Stimulated activated CD8-positive, alpha-beta memory T cell treated with anti-CD3 and anti-CD28 coated beads, Interleukin-7, amount 100 ng/mL, for 1 hour (primary cell): ENCODE measurements at places on chromosomes 5 and 9.

DNA sequence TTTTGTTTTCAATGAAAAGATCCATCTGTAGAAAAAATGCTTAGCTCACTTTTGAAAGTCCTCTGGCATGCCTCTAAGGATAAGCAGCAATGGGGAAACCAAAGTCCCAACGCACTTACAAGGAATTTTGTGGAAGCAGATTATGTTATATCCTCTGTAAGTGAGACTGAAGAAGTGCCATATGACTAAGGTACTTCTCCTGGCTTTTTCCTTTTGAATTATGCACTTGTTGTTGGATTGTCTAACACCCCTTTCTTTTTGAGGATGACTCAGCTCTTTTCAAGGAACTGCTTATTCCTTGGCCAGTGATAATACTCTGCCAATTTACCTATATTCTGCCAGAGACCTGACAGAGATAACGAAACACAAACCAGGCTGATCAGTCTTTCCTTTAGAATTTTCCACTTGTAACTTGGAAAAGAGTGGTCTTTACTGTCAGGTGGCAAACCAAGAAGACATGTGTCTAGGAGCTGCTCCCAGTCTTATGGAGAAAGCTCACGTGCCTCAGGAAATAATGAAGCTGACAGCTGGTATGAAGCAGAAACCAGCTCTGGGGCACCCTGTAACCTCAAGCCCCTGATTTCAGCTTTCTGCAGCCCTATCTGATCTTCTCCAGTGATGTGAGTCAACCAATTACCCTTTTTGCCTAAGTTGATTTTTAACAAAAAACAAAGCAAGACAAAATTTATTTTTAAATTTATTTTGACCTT lies 290.8 kb upstream of the FBXL7 start:
- no peak for DNase-seq

DNA sequence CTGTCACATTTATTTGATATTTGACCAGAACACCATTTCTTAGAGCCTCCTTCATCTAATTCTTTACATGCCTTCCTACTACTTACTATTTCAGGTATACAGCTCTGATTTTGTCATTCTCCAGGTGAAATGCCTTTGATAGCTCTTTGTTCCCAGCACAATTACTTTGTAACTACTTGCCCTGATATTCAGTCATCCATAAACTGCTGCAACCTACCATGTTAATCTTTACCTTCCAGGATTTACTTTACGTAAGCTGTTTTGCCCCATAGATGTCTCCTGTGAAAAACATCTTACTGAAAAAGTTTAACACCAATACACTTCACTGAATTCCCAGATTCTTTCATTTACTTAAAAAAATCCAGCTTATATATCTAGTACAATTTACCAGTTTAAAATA lies 443.8 kb upstream of the CYLC2 start:
- DNase-seq, result no peak

- no peak for DNase-seq
These were observed 8.1 kb upstream of the PFDN1 start for GRCh38 chr5:140311011-140311467.

- no peak for DNase-seq
These were observed 23.2 kb downstream of the TTF1 start for GRCh38 chr9:132383462-132383883.

- DNase-seq, result no peak
These were observed 111.7 kb downstream of the NXNL2 start for GRCh38 chr9:88646539-88647300.

DNA sequence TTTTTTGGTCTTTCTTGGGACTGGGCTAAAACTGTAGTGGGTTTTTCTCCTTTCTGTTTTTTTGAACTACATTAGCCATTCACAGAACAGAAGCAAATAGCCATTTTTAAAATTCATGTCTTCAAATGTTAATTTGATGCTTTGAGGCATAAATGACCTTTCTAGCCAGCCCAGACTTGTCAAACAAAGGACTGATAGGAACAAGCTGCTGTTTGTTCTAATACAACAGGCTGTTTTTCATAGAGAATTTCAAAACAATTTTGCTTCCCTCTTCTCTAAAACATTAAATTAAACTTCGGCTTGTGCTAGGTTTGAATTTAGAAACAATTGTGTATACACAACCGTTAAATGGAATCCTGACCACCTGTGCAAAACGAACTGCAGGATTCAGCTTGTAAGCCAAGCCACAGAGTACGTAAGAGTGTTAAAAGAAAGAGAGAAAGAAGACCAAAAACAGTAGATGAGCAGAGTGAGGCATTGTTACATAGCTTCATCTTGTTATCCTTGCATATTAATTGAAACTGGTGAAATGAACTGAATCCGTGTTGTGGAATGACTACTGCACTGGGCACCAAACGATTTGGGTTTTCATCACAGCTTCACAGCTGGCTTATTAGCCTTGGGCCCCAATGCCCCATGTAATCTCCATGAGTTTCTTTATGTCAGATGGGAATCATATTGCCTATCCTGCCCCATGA lies 100.0 kb downstream of the ZSWIM6 start:
- no peak for DNase-seq

GRCh38 chr9:4228606-4229005 lies 71.3 kb downstream of the GLIS3 start:
- no peak for DNase-seq

GRCh38 chr9:89474939-89475338 lies 23.0 kb downstream of the SEMA4D start:
- no peak for DNase-seq

DNA sequence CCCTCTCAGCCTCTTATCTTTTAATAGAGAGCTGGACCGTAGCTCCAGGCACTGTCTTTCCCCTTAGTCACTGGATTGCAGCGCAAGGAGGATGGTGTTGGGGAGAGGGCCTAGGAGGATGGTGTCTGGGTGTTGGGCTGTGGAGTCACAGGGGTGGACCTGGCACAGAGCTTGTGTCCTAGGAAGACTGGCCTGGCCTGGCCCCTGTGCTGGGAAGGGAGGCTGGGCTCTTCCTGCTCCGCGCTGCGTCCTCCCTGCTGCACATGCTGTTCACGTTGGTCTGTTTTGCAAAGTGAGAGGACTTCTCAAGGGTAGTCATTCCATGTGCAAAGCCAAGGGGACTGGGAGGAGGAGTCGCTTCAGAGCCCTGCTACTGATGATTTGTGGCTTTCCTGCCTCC lies 123.9 kb downstream of the EHMT1 start:
- no peak for DNase-seq

DNA sequence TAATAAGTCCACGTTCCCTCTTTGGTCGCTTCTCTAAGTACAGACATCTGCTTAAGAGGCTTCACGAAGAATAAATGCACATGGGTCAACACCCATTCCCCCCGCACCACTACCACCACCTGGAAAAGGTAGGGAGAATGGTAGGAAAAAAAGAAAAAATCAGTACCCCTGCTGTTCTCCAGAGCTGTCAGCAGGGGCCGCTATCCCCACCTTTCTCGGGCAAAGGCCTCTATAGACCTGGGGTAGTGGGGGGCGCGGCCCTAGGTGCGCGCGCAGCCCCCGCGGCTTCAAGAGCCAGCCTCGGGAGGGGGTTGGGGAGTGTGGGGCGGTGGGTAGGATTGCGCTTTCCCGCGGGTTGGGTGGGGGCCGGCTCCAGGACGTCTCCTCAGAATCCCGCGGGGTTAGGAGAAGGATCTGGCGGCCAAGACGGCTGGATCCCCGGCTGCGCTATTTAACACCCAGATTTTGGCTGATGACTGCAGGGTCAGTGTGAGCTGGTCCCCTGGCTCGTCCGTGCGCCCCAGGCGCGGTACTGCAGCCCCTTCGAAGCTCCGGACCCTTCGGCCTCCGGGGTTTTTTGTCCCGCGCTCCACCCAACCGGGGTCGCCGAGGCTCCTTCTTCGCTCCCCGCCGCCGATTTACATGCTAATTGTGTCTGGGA lies 1.6 kb upstream of the SEMA6A start:
- DNase-seq, result no peak

DNA sequence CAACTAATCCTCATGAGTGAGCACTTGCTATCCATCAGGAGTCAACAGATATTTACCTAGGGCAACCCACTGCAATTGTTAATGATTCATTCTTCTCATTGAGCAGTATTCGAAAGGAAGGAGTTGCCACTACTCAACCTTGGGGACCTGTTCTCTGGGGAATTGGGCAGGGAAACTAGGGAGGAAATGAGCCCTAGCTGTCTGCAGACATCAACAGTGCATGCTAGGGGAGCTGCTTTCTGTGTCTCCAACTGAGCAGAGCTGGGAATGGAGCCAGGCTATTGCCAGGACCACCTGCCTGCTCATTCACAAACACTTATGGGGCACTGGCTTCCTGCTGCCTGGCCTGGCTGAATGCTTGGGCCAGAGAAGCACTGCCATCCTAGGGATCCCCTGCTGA lies 183.4 kb downstream of the TMEM38B start:
- no peak for DNase-seq

DNA sequence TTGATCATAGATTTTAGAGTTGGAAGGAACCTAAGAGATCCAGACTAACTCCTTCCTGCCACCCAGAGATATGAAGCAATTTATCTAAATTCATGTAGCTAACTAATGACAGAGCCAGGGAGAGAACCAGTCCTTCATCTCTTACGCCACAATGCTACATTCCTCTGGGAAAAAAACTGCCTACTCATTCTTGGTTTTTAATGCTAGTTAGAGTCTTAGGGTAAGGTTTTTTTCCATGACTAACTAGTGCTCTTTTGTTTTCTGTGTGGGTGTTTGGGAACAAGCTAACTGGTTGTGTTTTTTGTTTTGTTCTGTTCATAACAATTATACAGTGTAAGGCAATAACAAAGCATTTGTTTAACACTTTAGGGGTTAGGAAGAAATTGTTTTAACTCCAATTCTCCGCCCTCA lies 52.4 kb downstream of the SLC44A1 start:
- no peak for DNase-seq

- DNase-seq, result no peak
These were observed 11.1 kb downstream of the URM1 start for GRCh38 chr9:128382261-128382660.

DNA sequence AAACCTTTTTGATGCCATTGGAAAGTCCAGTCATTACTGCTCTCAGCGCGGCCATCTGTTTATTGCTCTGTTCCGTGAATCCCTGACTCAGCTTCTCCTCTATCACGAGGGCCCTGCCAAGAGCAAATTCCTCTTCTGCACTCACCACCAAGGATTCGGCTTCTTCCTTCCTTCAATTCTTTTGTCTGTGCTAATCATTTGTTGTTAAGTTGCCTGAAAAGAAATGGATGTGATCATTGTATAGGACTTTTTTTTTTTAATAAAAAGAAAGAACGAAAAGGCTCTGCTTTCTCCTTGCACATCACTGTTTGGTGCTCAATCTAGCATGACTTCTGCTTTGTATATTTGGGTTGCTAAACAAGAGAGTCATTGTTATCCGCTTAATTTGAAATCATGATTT lies 128.7 kb upstream of the PIK3R1 start:
- no peak for DNase-seq

GRCh38 chr9:131937451-131937850 lies 142.2 kb downstream of the MED27 start:
- no peak for DNase-seq

- no peak for DNase-seq
These were observed 83.9 kb upstream of the GRAMD2B start for GRCh38 chr5:126339215-126339805.

- DNase-seq, result no peak
These were observed 38.1 kb downstream of the SLC12A2 start for GRCh38 chr5:128121651-128122050.

DNA sequence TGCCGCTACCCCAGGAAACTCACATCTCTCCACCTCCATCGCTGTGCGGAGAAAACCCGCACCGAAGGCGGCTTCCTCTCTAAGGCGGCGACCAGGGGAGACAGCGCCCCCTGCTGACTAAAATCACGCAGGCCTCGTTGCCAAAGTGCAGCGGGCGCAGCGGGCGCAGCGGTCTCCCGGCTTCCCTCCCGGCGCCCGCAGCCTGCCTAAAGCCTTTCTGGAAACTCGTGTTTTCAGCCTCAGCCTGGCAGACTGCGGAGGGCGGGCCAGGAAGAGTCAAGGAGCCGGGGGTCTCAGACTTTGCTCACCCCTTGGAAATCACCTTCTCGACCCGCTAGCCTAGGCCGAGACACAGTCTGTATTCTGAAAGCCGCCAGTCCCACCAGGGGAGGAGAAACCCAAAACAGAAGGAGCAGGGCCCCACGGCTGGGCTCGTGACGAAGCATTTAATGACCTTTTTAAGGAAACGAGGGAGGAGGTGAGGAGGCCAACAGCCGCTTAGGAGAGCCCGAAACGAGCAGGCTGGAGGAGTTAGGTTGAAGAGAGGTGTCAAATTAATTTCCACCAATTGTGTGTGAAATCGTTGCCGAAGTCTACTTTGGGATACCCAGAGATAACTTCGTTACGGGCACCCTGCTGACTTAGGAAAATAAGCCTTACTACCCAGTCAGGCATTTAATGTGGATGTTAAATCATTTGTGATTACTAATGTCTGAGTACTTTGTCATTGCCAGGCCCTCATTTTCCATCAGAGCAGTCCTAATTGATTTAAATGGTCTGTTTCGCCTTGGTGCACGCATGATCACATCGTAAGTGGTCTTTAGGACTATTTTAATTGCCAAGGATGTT lies 7.3 kb upstream of the FOXB2 start:
- DNase-seq, result peak; percentile 35

GRCh38 chr5:79929095-79929494 lies 62.0 kb downstream of the MTX3 start:
- no peak for DNase-seq

DNA sequence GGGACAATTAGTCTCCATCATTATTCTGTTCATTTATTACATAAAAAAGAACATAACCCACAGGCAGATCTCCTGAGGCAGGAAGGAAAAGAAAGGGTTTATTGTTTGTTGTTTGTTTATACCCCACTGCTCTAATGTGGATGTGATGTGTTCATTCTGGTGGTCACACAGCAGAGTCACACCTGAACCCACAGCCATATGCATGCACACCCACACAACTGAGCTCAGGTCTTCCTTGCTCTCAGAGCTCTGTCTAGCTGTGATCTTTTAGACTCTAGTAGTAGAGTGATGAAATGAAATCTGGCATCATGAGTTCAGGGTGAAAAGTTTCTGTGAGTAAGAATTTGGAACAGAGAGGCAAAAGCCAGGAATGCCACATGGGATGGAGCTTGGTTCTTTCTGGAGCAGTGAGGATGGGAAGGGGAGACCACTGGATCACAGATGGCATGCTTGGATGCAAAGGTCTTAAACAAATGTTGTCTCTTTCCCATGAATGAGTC lies 227.0 kb downstream of the PAPPA start:
- no peak for DNase-seq

DNA sequence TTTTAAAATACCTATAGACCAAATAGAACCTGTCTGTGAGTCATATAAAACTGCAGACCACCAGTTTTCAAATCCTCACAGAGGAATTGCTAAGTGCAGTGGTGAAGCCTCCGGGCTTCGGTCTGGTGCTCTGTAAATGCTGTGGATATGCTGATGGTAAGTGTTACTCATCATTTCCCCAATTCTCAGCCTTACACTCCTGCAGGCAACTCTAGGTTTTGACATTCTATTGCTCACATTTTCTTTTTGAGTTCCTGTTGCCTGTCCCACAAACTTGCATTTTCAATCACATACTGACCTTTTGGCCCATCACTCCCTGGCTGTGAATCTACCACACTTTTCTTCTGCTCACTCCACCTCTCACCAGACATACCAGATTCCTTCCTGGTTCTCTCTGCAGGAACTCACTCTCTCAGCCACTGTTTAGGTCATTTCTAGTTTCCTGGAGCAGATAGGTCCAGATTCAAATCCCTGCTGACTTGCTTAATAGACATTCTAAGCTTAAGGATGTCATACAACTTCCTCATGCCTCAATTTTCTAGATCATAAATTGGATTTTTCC lies 192.9 kb downstream of the RAB3C start:
- DNase-seq, result no peak

GRCh38 chr5:158074992-158075769 lies 216.2 kb upstream of the CLINT1 start:
- peak; percentile 19 for DNase-seq

- DNase-seq, result no peak
These were observed 5.8 kb upstream of the KLHL3 start for GRCh38 chr5:137741718-137742117.
